G401 (cell line): ENCODE measurements at places on chromosomes 5 and 9. TPM values are rescaled to one million over a fixed set of nuclear protein-coding genes. Genes with fewer than 3 reads are reported as not detected.

Gene OTULINL
- total RNA-seq: 0.25 and 1.7 TPM in 2 replicates

Gene ADRA1B
- total RNA-seq: 41.4 and 46.5 TPM in 2 replicates

Gene FOXD4L6
- not detected in 2 replicates for total RNA-seq

Gene ST8SIA4
- not detected in 2 replicates for total RNA-seq

Gene NR5A1
- 0.54 and 0.55 TPM in 2 replicates for total RNA-seq

DNA sequence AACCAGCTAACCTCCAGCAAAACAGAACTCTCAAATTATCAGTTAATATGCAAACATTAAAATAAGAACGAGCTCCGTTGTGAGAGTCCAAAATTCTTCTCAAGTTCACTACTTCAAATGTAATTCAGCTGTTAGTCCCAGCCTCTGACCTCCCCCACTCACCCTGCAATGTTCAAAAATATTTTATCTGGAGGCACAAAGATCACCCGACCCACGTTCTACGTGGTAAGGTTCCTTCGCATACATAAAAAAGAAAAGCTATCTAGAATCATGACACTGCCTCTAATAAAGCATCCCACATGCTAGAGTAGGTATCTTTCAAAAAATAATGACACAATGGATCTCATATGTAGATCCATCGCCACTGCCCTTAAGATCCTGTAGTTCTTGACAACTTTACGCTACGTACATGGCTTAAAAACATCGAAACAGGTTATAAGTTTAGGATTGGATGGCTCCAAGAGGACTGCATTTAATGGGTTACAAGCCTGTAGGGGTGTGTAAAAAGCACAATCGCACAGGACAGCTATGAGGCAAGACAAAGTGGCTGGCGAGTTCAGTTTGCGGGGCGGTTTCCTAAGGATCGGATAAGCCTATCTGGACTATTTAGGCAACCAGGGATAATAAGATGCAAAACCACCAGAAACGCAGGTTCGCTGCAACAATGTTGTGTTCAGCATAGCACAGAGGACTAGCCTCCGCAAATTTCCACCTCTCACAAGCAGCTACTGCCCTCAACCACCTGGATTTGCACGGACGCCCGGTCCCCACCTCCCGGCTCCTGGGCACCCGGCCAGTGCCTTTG lies 969 bp downstream of the CLK4 start:
- peak; percentile 12 for DNase-seq

GRCh38 chr9:94576131-94576530 lies 17.5 kb downstream of the FBP2 start:
- DNase-seq: no peak

GRCh38 chr5:170633235-170634081 lies 129.6 kb downstream of the KCNIP1 start:
- peak; percentile 59 for DNase-seq

DNA sequence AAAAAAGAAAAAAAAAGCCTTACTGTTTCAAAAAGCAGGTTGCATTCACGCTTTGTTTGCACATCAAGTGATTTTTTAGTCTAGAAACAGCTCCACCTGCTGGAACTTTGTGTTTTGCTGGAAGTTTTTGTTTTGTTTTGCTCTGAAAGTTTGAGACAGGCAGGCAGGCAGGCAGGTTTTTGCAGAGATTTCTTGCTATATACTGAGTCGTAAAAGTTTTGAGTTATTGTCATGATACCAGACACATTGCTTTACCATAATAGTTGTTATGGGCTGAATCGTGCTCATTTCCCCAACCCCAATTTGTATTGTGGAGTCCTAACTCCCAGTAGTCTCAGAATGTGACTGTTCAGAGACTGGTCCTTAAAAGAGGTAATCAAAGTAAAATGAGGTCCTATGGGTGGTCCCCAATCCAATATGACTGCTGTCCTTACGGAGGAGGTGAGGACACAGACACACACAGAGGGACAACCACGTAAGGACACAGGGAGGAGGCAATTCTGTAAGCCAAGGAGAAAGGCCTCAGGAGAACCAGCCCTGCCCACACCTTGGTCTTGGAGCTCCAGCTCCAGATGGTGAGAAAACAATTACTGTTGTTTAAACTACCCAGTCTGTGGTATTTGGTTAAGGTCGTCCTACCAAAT lies 20.9 kb downstream of the OR2Y1 start:
- DNase-seq: peak; percentile 32

GRCh38 chr5:40480392-40480791 lies 199.3 kb upstream of the PTGER4 start:
- no peak for DNase-seq

GRCh38 chr5:81147886-81148571 lies 85.1 kb upstream of the CKMT2 start:
- DNase-seq: no peak

GRCh38 chr9:38443597-38443996 lies 19.3 kb upstream of the IGFBPL1 start:
- DNase-seq: no peak

DNA sequence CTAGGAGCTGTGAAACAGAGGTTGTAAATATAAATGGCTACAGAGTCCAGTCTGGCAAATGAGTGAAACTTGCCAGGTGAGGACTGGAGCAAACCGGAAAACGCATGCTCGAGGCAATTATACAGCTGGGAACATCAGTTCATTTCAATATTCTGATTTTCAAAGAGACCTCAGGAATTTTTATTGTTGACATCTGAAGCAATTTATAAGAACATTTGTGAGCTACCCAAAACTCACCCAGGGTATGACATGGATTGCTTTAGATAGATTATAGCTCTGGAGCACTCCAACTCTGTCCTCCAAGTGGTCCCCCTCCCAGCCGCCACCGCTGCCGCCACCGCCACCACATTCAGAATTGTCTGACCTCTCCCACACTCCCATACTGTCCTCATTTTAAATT lies 84.6 kb upstream of the GRAMD2B start:
- no peak for DNase-seq

- DNase-seq: no peak
Observed at GRCh38 chr5:102701748-102702147, 53.4 kb upstream of the PAM start.

- peak; percentile 65 for DNase-seq
Observed at GRCh38 chr5:146828385-146828784, 50.2 kb downstream of the PPP2R2B start.

DNA sequence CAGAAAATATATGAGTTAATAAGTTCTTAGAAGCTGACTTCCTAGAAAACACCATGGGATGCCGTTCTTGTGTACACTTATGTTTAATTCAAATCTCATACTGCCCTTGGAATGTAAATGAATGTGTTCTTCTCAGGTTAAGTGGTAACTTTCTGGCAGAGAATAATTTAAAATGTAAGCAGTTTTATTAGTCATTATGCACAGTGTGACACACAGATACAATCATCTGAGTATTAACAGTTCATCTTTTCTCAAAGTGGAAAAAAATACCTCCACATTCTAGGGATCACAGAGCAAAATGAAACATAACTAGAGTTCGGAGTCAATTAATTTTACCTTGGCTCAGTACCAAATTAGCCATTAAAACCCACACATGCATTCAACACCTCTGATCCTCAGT lies 508.1 kb downstream of the CDH9 start:
- DNase-seq: no peak

GRCh38 chr5:107672211-107673038 lies 1.7 kb upstream of the EFNA5 start:
- DNase-seq: peak; percentile 81

- no peak for DNase-seq
Observed at GRCh38 chr9:21119093-21119770, 22.4 kb downstream of the IFNW1 start.

DNA sequence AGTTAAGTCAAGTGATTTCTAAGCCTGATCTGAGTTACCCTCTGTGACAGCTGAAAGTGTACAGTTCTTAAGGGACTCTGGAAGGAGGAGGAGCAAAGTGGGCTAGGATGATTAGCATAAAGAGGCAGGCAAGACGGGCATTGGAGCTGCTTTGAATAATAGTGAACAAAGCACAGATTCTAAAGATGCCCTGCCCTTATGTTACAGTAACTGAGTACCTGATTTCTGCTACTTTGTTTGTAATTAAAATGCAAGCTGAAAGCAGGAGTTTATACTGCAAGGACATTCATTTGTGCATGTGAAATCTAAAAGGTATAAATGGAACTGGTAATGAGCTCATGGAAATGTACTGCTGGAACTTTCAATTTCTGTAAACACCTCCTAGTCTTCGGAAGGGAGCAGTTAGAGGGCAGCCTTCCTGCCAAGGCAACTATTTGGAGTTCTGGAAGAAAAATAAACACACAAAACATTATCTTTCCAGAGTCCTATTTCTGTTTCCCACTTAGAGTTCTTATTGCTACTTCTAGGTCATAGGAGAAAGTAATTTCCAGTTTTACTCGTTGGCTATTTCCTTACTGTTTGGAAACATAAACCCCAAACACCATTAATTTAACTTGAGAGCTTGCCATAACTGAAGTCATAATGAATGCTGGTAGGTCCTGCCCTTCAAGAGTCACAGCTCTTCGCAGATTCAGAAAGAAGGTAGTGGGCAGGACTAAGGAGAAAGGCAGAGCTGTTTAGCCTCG lies at the start of gene RANBP3L:
RANBP3L (minus strand) TSS at position 45 of the 746 bp plus-strand sequence. CDS start 486 bp downstream, outside the sequence.
- peak; percentile 12 for DNase-seq
